ENCODE measurements at places on chromosomes 5 and 9.

DNA sequence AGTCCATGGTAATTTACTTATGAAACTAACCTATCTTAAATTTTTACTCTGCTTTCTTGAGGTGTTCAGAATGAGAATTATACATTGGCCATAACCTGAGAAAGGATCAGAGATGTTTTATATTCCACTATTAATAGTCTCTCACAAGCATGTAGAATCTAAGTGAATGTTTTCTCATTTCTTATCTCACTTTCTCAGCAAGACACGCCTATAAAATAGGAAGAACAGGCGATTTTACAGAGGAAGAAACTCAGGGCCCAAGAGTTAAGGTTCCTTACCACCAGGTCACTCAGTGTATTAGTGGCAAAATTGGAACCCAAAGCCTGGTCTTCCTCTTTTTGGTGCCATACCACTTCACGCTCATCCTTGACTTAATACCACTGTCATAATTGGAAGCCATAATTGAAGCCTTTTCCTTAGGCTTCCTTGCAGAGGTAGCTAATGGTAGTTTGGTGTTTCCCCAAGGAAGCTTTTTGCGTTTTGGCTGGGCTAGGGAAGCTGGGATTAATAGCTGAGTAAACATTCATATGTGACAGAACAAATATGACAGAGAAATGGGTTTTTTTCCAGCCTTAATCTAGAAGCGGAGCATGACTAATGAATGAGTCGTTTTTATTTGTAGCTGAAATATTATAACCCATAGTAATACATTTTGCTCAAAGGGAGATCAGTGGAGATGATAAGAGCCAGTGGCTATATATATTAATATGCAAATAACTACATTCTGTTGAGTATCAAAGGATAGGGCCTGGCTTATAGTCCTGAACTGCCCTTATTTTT, 16.9 kb downstream of the HMGXB3 start:
- DNase-seq: no peak

DNA sequence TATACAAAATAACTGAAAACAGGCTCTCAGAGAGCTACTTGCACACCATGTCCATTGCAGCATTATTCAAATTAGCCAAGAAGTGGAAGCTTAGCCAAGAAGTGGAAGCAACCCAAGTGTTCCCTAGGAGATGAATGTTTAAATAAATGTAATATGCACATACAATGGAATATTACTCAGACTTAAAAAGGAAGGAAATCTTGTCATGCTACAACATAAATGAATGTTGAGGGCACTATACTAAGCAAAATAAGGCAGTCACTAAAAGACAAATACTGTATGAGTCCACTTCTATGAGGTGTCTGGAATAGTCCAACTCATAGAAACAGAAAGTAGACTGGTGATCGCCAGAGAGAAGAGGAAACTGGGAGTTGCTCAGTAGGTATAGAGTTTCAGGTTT, 438.1 kb downstream of the MAT2B start:
- no peak for DNase-seq

DNA sequence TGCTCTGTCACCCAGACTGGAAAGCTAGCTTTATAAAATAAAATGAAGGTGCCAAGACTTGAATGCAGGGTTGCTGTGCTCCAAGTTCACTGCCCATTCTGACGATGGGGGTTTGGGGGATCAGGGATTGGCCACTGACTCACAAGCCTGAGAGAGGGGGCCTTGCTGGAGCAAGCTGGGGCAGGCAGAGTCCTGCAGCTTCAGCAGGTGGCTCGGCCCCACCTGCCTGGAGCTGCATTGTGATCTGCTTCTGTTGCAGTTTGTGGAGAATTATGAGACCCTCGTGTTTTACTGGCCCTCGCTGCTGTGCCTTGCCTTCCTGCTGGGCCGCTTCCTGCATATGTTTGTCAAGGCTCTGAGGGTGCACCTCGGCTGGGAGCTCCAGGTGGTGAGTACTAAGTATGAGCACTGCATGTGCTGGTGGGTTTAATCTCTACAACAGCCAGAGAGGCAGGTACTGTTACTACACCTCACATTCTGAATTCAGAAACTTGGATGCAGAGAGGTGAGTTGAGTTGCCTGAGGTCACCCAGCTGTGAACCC, 31.1 kb upstream of the CCDC180 start:
- DNase-seq: no peak

- no peak for DNase-seq
Measured at GRCh38 chr5:122400341-122400740, 88.3 kb downstream of the SNCAIP start.

All from G401 (cell line).